ENCODE measurements at places on chromosomes 6 and 20. TPM values are rescaled to one million over a fixed set of nuclear protein-coding genes. Genes with fewer than 3 reads are reported as not detected.

Gene PHACTR1
- 8.3 TPM for total RNA-seq

Gene HTR1B
- total RNA-seq: not detected

Gene MICA
- total RNA-seq: not detected

Gene NFATC2
- total RNA-seq: 22.5 TPM

Gene TSPYL4
- 19.8 TPM for total RNA-seq

Gene MYB
- 11.8 TPM for total RNA-seq

Gene ABCC10
- total RNA-seq: 44.4 TPM

Gene KHDC1L
- total RNA-seq: 5.8 TPM

Gene FRMD1
- total RNA-seq: not detected

Gene CAGE1
- not detected for total RNA-seq

Gene ASIP
- total RNA-seq: not detected

Gene MUC22
- not detected for total RNA-seq

Gene ZBTB12
- 13.3 TPM for total RNA-seq

Gene KIF6
- not detected for total RNA-seq

Gene PKIB
- 0.32 TPM for total RNA-seq

Gene MATN4
- not detected for total RNA-seq

Gene PHACTR2
- not detected for total RNA-seq

Gene GRIK2
- 0.07 TPM for total RNA-seq
